ENCODE measurements at places on chromosomes 2 and 18. TPM values are rescaled to one million over a fixed set of nuclear protein-coding genes. Genes with fewer than 3 reads are reported as not detected.

Gene CCDC150
- total RNA-seq = 1.5 TPM

Gene SERPINB2
- total RNA-seq = not detected

Gene CTLA4
- total RNA-seq = not detected

Gene DLX2
- not detected for total RNA-seq

Gene TNFAIP6
- total RNA-seq = 4.9 TPM

Gene NLRC4
- total RNA-seq = 0.43 TPM

Gene OTOS
- not detected for total RNA-seq

Gene HOXD13
- not detected for total RNA-seq
